ENCODE measurements at places on chromosomes 2 and 18.

DNA sequence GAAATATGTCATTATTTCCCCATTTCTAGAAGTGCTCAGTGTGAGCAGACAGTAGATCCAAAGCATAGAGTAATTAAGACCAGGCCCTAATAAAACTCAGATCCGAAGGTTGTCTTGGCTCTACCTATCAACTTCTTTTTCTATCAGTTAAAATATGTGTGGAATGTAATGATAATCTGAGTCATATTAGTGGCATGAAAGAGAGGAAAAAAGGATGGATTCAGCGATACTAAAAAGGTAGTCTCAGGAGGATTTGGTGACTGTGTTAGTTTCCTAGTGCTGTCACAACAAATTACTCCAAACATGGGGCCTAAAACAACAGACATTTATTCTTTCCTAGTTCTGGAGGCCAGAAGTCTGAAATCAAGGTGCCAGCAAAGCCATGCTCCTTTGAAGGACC, 103.7 kb upstream of the NABP1 start:
- no peak for DNase-seq

- peak; percentile 73 for DNase-seq
Observed at GRCh38 chr2:2333076-2333475, 2.0 kb upstream of the MYT1L start.

GRCh38 chr2:65800998-65801397, 368.6 kb upstream of the SPRED2 start:
- DNase-seq: no peak

DNA sequence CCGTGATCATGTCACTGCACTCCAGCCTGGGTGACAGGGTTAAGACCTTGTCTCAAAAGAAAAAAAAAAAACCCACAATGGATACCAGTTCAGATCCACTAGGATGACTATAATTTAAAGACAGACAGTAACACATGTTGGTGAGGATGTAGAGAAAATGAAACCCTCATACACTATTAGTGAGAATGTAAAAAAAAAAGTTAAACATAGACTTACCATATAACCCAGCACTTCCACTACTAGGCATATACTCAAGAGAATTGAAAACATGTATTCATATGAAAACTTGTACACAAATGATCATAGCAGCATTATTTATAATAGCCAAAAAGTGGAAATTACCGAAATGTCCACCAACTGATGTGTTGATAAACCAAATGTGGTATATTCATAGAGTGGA, 48.7 kb downstream of the KIF3C start:
- no peak for DNase-seq

DNA sequence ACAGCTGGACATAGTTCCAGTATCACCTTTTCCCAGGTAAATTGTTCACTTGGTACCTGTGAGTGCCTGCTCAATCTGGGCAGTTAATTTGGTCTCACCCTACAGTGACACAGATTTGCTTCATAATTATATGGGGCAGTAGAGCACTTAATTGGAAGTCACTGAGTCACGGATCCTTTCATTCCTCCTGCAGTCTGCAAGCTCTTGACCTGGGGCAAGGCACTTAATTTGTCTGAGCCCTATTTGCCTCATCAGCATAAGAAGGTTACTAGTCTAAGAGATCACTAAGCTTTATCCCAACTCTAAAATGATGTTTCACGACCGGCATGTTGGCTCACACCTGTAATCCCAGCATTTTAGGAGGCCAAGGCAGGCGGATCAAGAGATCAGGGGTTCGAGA, 8.9 kb downstream of the FBXO36 start:
- DNase-seq: no peak

DNA sequence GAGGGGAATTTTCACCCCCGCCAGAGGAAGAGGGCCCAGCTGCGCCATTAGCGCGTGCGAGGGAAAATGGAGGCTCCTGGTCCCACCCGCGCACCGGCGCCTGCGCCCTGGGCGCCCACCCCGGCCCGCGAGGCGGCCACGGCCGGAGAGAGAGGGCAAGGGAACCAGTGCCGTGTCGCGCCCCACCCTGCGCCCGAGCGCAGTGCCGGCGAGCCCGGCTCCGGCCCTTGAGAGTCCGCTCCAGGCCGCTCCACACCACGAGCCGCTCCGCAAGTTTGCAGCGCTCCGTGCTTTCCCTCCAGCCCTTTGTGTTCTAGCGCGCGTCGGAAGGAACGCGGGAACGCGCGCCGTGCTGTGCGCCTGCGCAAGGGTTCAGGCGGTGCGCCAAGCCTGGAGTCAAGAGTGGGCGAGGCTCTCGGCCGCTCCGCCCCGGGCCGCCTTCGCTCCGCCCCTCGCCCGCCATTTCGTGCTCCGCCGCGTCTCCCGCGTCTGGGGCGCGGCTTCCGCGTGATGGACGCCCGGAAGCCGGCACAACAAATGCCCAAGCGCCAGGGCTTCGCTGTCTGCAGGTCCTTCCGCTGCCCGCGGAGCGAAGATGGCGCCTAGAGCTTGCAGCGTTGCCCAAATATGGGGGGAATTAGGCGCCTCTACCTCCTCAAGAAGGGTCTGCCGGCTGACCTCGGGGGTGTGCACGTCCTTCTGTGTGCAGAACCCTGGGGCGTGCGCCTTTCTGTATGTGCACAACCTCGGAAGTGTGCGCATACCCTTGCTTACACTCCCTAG, 46.1 kb upstream of the PTMA start:
- peak; percentile 95 for DNase-seq

DNA sequence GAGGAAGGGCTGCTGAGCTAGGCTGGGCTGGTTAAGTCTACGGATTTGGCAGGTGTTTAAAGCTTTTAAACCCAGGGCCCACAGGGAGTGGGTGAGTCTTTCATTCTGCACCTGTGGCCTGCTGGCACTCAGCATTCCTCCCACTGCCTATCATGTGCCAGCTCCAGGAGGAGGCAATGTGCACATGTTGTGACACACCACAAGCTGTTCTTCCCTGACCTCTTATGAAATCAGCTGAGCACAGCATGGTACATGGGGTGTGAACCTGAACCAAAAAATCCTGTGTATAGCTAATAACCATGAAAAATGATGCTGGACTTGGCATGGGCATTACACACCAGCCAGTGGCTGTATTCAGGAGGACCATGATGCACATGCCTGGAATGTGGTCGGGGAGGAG, 297.9 kb upstream of the MMADHC start:
- no peak for DNase-seq

- no peak for DNase-seq
Observed at GRCh38 chr2:137693534-137693933, 270.7 kb upstream of the HNMT start.

DNA sequence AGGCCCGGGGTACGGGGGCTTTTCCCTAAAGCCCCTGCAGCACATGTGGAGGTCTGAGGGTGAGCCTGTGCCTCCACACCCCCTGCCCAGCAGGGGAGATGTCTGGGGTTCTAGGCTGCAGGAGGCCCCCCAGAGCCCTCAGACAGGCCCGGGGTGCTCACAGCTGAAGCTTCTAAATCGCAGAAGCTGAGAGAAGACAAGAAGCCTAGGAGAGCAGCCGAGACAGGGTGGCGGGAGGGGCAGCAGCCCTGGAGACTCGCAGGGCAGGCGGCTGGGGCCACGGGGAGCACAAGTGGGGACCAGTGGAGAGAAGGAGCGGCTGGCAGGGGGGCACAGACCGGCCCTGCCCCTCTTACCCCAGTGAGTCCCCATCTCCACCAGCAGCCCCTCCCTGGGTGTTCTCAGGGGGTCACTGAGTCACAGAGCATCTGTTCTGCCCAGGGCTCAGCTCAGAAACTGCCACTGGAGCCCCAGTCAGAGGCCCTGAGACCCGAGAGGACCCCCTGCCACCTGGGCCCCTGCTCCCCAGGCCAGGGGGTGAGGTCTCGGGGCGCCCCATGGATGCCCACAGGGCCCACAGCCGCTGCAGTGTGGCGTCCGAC, 26.1 kb downstream of the GPC1 start:
- peak; percentile 26 for DNase-seq

DNA sequence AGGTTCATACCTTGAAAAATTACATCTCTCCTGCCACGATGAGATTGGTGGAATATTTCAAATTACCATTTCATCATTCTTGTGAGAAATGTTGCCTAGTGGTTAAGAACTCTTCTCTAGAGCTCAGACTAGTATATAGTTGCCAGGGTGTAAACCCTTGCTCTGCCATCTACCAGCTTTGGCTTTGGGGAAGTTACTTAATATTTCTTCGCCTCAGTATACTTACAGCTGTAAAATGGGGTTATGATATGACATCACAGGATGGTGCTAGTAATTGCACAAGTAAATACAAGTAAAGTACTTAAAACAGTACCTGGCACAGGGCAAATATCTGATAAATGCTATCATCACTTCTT, 1.5 kb downstream of the SPOPL start:
- DNase-seq: no peak

DNA sequence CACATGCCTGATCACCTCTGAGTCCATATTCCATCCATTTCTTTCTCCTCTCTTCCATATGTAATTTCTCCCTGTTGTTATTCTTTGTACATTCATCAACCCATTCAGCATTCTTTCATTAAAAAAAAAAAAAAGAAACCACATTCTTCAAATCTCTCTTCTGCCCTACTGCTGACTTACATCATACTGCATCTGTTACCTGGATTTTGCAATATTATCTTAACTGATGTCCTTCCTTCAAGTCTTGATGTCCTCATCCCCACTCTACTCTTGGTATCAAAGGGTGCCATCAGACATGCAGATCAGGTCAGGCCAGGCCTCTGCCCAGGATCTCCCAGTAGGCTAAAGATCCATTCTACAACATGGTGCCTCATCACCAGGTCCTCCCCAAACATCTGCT, 90.6 kb downstream of the SGPP2 start:
- DNase-seq: no peak

DNA sequence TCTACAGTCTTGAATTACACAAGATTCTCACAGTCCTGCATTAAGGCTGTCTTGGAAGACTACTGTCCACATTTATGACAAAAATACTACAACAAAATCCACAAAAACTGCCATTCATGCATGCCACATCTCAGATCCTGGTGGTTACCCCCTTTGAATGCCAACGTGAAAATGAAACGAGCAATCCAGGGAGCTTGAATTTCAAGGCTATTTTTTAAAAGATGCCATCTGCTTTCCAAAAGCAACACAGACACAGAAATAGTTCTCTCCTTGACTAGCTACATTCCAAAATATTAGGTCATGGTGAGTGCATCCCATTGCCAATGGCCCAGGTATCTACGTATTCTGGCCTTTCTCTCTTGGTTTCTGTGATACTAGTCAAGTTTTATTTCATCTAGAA, 36.3 kb downstream of the IRS1 start:
- no peak for DNase-seq

DNA sequence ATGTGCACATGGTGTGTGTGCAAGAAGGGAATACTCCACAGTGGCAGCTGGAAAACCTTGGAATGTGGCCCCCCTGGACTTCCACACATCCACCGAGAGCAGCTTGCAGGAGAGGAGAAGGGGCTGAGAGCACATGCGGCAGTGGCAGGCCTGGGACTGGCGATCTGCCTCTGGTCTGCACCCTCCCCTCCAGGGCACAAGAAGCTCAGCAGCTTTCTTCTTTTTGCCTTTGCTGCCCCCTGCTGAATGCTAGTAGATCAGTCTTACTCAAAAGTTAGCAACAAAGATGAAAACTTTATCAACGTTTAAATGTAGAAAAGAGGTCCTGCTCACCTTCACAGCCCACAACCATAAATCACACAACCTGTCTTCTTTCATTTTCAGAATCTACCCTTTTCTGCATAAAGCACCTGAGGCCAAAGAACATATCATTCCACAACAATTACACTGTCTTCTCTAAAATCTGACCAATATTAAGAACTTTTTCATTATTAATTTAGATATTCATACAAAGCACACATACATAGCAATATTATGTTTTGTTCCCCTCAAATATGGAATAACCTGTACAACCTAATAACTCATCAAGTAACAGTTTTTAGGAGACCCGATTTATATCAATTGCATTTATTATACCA, 34.6 kb downstream of the TGFBRAP1 start:
- peak; percentile 73 for DNase-seq

DNA sequence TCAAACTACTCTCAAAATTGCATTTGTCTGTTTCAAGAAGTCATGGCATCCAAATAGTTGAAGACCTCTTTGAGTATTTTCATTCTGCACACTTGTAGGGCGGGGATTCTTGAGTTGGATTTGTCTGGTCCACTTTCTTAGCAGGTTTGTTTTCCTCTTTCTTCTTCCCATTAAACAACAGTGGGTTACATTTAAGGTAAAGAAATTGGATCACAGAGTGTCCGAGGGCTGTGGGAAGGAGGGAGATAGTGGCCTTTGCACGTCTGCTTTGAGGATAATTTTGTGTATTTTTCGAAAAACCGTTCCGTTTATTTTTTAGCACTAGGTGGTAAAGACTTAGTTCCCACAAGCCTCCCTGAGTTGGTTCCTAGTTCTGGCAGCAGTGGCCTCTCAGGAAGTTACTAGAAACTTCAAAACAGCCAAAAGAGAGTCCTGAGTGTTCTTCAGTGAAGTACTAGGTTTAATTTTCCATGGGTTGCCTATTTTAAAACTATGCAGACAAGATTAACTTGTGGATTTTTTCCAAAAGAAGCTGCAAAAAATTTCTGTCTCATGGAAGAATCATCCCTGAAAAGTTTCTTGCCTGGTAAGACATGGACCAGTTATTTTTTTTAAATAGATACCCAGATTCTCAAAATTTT, 107.9 kb downstream of the CDC42EP3 start:
- DNase-seq: no peak

GRCh38 chr2:105490204-105490603, 91.4 kb upstream of the FHL2 start:
- no peak for DNase-seq

DNA sequence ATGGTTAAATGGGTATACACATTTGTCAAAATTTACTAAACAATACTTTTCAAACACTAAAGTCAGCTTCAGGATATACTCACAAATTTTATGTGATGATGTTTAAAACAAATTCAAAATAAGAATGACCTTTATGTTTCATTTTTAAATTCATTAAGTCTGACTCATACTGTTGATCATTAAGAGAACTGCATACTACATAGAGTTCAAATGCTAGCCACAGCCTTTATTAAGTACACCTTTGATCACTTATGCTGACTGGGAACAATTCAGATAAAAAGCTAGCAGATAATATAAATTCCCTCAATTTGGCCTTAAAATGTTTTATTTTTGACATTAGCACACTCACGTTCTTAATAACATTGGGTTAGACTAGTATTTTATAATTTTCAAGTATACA, 14.1 kb downstream of the LMAN1 start:
- DNase-seq: no peak

- no peak for DNase-seq
Observed at GRCh38 chr2:84302513-84303412, 156.3 kb downstream of the SUCLG1 start.

DNA sequence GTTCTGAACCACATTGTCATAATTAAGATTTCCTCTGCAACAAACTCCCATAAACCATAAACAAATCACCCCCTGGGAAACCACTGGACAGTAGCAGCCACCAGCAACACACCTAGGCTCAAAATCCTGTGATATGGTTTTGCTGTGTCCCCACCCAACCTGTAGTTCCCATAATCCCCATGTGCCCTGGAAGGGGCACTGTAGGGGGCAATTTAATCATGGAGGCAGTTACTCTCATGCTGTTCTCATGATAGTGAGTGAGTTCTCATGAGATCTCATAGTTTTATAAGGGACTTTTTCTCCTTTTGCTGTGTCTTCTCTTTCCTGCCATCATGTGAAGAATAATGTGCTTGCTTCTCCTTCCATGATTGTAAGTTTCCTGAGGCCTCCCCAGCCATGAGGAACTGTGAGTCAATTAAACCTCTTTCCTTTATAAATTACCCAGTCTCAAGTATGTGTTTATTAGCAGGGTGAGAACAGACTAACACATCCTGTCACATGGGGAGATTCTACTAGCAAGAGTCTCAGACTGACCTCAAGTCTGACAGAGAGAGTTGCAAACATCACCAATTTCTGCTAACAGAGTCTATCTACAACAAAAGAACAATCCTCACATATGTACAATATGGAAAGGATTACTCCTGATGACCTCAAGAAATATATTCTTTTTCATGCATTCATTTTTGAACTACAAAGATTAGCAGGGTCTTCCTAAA, 182.6 kb downstream of the GRB14 start:
- no peak for DNase-seq

All from dorsolateral prefrontal cortex (tissue), 122 donors.